Lower lobe of right lung (tissue), 2 donors: ENCODE measurements at places on chromosomes 11 and 22. TPM values are rescaled to one million over a fixed set of nuclear protein-coding genes. Genes with fewer than 3 reads are reported as not detected.

- peak overlapping the region; percentile 36 for H3K27ac ChIP-seq
- H3K36me3 ChIP-seq: no peaks in the 10 kb centered on the region
- peaks cover 9% of the 10 kb centered on the region for H3K4me1 ChIP-seq
- DNase-seq: no peak
Measured at GRCh38 chr22:44341431-44342346, 28.9 kb upstream of the SHISAL1 start.

Gene CLDN5
- 213 TPM for total RNA-seq

DNA sequence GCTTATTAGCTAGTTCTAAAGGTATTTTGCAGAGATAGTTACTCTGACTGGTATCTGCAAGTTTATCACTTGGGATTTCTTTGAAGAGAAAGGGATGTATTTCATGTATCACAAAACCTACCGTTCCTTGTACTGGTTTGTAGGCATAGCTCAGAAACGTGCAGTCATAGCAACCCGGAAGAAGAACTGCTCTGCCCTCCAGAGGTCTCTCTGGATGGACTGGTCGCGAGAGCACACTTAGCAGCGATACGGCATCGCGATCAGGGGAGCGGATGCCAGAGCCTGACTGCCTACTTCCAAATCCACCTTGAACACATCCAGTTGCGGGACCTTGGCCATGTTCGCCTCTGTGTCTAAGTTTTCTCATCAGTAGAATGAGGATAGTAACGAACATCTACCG lies 143.3 kb downstream of the WNT7B start:
- no peak overlapping the region for H3K27ac ChIP-seq
- H3K27me3 ChIP-seq: no peaks in the 10 kb centered on the region
- no peak for DNase-seq
- H3K4me3 ChIP-seq: no peak overlapping the region
- peaks cover 6% of the 10 kb centered on the region for H3K4me1 ChIP-seq

GRCh38 chr11:79431535-79431934 lies 9.3 kb downstream of the TENM4 start:
- H3K36me3 ChIP-seq: no peaks in the 10 kb centered on the region
- no peak for DNase-seq
- H3K27ac ChIP-seq: no peak overlapping the region
- peaks cover 31% of the 10 kb centered on the region for H3K27me3 ChIP-seq
- no peak overlapping the region for H3K4me3 ChIP-seq

- H3K27ac ChIP-seq: peak overlapping the region; percentile 60
- H3K27me3 ChIP-seq: no peaks in the 10 kb centered on the region
- no peaks in the 10 kb centered on the region for H3K36me3 ChIP-seq
- peaks cover 53% of the 10 kb centered on the region for H3K4me1 ChIP-seq
Measured at GRCh38 chr22:40491990-40492631, 121.7 kb downstream of the SGSM3 start.

Gene ARVCF
- 16.8 TPM for total RNA-seq

Gene PHLDA2
- total RNA-seq: 7.2 TPM

Gene FERMT3
- total RNA-seq: 92.0 TPM
